Naive thymus-derived CD8-positive, alpha-beta T cell (primary cell): ENCODE measurements at places on chromosomes 11 and 22.

- DNase-seq: no peak
Observed at GRCh38 chr11:75565221-75565814, 3.3 kb downstream of the SERPINH1 start.

DNA sequence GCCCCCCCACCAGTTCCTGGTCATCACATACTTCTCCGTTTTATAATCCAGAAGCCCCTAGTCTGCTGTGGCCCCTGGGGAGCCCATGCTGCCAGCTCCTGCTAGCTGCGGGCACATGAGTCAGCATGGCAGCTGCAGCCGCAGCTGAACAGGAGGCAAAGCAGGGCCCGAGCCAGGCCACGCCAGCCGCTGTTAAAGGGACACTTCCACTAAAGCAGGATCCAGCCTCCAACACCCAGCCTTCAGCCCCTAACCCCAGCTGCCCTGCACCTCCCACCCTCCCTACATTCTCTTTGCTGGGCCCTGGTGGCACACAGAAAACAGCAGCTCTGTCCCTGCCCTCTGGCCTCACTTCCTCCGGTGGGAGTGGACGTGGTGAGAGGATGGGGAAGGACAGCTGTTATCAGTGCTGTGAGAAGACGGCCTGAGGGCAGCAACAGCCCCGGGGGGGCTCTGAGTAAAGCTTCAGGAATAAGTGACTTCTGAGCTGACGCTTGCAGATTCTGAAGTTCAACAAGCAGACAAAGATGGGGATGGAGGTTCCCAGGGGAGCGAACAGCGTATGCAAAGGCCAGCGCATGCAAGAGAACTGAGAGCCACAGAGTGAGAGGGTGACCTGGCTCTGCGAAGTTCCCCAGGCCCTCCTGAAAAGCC lies 688 bp upstream of the LRRC74B start:
- no peak for DNase-seq

GRCh38 chr11:117612177-117612576 lies 184.8 kb downstream of the DSCAML1 start:
- DNase-seq: no peak

DNA sequence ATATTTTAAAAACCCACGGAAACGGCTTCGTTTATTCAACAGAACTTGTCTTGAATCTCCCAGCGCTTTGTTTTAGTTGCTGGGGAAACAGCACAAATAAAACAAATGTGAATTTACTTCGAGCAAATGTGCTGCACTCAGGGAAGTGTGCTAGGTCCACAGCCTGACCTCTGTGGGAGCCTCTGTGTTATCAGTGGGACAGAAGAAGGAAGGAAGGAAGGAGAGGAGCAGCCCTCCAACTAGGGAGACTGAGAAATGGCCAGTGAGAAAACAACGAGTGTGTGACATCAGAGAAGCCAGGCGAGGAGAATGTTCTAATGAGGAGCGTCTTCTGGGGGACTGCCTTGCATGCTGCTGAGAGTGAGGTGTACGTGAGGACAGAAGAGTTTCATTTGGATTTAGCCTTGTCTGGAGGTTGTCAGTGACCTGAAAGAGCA lies 42.7 kb downstream of the PPP6R3 start:
- no peak for DNase-seq

- DNase-seq: no peak
Observed at GRCh38 chr22:29032584-29032983, 29.0 kb downstream of the C22orf31 start.
